NCI-H1694 treated with DMSO at 0.1 percent for 48 hours (cell line): ENCODE measurements at places on chromosomes 3 and 15.

DNA sequence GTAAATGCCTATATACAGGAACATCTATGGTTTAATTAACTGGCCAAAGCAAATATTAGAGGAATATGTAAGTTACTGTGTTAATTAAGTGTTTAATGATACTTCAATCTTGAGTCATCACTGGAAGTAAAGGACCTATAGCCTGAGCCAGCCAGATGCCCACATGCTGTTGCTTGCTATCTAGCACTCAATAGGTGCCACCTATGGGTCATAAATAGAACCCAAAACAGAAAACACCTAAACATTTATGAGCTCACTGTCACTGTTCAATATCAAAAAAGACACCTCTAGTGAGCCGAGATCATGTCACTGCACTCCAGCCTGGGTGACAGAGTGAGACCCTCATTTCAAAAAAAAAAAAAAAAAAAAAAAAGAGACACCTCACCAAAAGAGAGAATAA, 48.4 kb upstream of the IP6K2 start:
- no peak for DNase-seq

- no peak for DNase-seq
Observed at GRCh38 chr15:63718590-63719035, 115.1 kb downstream of the HERC1 start.

DNA sequence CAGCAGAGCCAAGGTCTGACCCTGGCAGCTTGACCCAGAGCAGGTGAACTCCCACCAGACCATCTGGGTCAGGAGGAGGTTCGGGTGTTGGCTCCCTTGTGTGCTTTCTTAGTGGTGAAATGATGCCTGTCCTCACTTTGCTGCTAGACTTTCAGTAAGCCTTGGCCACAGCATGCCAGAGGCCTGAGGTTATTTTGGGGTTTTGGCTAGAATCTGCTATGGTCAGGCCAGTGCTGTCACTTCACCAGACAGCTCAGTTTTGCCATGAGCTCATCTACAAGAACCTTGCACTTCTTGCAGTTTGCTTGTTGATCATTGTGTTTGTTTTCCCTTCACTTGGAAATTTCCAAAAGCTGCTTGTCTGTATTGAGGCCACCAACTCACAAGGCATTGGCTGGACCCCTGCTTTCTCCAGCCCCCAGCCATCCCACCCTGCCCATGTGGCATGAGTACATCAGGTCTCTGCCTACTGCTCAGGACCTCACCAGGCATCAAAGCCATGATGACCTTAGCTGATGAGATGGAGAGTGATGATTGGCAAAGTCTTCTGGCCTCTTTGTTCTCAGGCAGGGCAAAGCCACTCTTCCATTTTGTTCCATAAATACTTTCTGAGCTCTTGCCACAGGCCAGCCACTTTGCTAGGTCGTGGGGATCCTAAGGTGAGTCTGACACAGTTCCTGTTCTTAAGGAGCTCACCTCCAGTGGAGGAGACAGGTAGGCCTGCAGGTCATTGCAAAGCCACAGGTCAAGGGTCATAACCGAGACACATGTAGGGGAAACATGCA, 122.6 kb downstream of the ARNT2 start:
- DNase-seq: no peak

- DNase-seq: no peak
Observed at GRCh38 chr3:38151667-38152265, 13.3 kb downstream of the MYD88 start.

GRCh38 chr3:148453781-148454191, 243.9 kb upstream of the AGTR1 start:
- no peak for DNase-seq

GRCh38 chr3:187352581-187353575, 15.3 kb upstream of the RTP4 start:
- no peak for DNase-seq

DNA sequence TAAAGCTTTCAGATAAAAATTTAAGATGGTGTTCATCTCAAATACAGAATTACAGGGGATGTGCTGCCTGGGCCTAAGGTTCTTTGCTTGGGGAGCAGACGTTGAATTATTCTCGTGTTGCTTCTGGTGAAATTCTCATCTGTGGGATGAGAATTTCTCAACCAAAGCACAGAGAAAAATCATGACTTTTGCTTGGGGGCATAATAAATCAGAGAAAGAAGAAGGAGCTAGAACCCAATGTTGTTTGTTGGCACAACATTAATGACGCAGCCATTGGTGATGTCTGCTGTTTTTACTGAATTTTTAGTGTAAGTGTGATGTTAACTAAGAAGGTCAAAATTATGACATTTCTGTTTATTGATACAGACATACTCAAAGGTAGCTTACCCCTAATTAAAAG, 35.7 kb downstream of the P3H2 start:
- no peak for DNase-seq

DNA sequence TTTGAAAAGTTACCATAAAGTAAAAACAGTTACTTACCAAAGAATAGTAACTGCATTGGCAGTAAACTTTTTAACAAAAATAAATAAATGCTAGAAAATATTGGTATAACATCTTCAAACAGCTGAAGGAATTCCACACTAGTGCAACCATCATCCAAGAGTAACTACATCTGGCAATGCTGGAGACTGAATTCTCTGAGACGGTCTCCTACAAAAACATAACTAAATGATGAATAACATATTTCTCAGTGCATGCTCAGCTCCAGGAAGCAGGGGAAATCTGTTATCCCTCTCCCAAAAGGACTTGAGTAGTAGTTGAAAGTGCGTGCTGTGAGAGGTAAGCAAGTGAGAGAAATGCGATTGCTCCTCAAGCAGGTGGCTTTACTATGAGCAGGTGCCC, 526.8 kb upstream of the CCDC54 start:
- no peak for DNase-seq

GRCh38 chr3:127819086-127819485, 3.2 kb downstream of the MGLL start:
- DNase-seq: no peak

- no peak for DNase-seq
Observed at GRCh38 chr3:66037330-66037985, 1.3 kb downstream of the MAGI1 start.

DNA sequence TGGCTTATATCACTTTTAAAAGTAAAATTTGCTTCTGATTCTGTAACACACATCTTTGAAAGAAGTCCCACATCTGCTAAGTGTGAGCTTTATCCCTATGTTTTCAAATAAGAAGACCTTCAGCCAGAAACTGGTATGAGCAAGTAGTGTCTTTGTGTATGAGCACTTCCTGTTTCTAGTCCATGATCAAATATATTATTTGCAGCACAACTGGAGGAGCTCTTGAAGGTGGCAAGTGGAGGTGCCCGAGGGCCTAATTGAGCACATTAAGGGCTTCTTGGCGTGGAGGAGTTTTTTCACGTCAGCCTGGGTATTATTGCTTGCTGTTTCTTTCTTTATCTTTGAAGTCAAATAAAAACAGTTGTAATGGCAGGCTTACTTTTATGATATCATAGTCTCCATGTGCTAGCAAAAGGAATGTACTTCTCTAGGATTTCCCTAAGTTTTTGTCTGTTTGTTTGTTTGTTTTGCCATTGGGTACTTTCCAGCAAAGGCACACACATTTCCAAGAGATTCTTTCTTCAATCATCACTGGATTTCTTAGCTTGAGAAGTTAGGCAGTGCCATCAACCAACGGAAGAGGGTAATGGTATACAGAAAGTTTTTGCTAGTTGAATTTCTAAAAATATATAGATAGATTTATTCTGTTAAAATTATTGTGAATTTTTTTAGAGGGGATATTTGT, 68.1 kb downstream of the MEIS2 start:
- no peak for DNase-seq

GRCh38 chr3:15556512-15556911, 35.0 kb upstream of the COLQ start:
- DNase-seq: no peak

- no peak for DNase-seq
Observed at GRCh38 chr15:80582816-80583423, 112.2 kb upstream of the ABHD17C start.

- DNase-seq: no peak
Observed at GRCh38 chr3:15495461-15496340, 25.8 kb downstream of the COLQ start.

DNA sequence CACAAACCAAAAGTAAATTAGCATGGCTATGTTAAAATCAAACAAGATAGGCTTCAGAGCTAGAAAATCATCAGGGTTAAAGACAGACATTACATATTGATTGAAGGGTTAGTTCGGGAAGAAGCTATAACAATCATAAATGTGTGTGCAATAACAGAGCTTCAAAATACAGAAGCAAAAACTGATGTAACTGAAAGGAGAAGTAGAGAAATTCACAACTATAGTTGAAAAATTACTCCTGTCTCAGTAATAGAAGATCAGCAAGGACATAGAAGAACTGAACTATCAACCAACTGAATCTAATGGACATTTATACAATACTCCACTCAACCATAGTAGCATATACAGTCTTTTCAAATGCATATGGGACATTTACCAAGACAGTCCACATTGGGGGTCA, 59.4 kb downstream of the MCTP2 start:
- no peak for DNase-seq

DNA sequence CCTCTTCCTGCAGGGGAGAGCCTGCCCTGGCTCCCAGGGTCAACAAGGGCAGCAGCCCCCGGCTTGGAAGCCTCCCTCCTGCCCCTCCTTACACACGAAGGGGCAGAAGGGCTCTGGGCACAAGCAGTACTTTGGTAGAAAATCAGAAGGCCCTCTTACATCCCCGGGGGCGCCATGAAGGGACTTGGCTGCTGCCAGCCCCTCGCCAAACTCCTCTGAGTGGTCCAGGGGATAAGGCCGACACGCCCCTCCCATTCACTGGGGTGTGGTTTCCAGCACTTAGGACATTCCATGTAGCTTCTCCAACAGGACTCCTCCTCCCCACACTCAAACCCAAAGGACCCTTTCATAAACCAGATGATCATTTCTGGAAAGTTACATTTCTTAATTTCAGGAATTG, 1.2 kb upstream of the ST8SIA2 start:
- DNase-seq: no peak

- no peak for DNase-seq
Observed at GRCh38 chr3:135860761-135861160, 104.8 kb upstream of the PPP2R3A start.

DNA sequence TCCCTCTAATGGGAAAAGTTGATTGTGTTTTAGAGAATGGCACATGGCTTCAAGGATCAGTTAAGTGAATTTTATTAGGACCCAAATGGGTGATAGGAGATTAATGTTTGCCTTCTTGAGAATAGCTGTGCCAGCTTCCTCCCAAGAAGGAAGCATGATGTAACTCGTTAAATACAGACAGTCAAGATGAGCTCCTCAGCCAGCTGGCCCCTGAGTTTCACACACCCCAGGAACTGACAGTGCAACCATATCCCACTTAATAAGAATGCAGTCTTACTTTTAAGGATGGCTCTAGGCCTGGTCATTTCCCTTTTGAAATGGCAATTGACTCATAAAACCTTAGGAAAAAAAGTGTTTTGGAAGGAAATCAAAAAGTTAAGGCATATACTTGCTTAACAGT, 472.8 kb upstream of the KCNMB2 start:
- no peak for DNase-seq

GRCh38 chr3:43948013-43948412, 257.3 kb downstream of the ABHD5 start:
- DNase-seq: no peak

- DNase-seq: no peak
Observed at GRCh38 chr3:150602426-150603152, 532 bp upstream of the SELENOT start.

DNA sequence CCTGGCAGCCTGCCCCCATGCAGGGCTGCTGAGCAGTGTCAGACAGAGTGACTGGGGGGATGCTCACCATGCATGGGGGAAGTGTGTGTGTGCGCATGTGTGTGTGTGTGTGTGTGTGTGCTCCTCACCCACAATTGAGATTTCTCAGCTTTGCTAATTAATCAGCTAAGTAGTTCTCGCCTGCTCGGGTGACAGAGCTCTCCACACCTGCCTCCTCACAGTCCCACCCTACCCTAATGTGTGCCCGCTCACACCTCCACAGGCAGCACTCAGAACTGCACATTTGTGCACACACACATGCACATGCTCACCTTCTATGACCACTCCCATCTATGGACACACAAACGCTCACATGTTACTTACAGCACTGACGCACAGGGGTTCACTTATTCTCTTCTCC, 37.3 kb downstream of the CACNA2D2 start:
- DNase-seq: no peak

DNA sequence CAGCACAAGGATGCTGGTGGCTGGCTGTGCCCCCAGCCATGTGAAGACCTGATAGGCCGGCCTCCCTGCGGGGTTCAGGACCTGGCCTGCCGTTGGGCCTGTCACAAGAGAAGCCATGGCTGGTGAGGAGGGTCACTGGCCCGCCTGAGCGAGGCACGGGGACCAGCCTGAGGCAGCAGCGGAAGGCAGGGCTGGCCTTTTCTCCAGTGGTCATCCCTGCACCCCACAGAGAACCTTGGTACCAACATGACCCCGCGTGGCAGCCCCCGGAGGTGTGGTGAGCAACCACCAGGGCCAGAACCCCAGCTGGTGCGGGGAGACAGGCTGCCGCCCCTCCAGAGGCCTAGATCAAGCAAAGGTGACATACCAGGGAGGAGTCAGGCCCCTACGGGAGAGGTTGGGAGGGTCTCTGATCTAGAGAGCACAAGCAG, 134.1 kb upstream of the MEF2A start:
- DNase-seq: no peak

DNA sequence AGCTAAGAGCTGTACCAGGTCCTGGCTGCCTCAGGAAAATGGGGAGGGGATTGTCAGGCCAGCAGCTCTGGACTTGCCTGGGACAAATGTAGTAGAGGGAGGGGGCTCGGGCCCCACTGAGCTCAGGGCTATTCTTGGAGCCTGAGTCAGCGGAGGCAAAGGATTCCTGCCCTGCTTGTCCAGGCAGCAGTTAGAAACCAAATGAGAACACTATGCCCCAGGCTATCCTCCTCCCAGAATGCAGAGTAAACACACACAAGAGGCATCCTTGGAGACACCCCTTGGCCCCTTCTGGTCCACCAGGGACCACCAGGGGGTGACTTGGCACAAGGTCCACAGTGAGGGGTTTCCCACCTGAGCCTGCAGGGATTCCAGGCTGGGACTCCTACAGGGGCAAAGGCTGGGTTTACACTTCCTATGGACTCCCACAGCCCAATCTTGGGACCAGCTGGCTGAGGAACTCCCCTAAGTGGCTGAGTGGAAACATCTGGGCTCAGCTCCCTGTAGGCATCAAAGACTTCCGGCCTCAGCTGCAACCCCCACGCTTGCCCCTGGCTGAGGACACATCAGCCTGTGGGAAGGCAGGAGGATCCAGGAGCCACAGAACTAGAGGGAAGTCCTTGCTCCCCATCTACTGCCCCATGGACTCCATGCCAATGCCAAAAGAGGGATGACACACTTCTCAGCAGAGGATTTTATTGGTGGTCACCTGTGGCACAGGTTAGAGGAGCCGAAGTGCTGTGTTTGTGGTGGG, 3.4 kb upstream of the COL7A1 start:
- DNase-seq: no peak

- DNase-seq: no peak
Observed at GRCh38 chr3:132904-133303, 63.7 kb upstream of the CHL1 start.

- peak; percentile 7 for DNase-seq
Observed at GRCh38 chr3:134029256-134029733, 430 bp downstream of the SLCO2A1 start.
